ENCODE measurements at places on chromosomes 6 and 20.

DNA sequence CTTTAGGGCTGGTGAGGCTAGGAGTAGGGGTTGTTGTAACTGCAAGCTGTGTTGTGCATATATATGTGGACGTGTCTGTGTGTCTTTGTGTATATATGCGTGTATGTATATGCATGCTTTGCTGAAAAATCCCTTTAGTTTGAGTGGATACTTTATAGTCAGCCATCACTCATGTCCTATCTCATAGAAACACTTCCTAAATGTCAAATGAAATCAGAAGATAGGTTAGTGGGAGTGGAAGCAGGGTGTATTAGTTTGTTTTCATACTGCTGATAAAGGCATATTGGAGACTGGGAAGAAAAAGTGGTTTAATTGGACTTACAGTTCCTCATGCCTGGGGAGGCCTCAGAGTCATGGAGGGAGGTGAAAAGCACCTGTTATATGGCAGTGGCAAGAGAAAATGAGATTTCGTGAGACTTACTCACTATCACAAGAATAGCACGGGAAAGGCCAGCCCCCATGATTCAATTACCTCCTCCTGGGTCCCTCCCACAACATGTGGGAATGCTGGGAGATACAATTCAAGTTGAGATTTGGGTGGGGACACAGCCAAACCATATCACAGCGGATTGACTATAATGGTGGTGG lies 131.1 kb downstream of the JARID2 start:
- peaks cover 5% of the 10 kb centered on the region for H3K36me3 ChIP-seq
- H3K27ac ChIP-seq: no peak overlapping the region
- no peak overlapping the region for H3K4me3 ChIP-seq
- no peaks in the 10 kb centered on the region for H3K27me3 ChIP-seq
- no peak for DNase-seq
- H3K4me1 ChIP-seq: peaks cover 6% of the 10 kb centered on the region

DNA sequence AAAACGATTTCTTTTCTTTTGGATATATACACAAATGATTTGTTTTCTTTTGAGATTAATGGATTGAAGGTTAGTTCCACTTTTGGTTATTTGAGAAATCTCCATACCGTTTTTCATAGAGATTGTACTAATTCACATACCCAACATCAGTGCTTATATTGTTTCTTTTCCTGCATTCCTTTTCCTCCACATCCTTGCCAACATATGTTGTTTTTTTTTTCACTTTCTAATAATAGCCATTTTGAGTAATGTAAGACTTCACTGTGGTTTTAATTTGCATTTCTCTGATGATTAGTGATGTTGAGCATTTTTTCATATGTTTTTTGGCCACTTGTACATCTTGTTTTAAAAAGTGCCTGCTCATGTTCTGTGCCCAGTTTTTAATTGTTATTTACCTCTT lies 846.4 kb upstream of the EYS start:
- no peaks in the 10 kb centered on the region for H3K4me1 ChIP-seq
- no peak overlapping the region for H3K4me3 ChIP-seq
- H3K27me3 ChIP-seq: no peaks in the 10 kb centered on the region
- no peak overlapping the region for H3K27ac ChIP-seq
- no peaks in the 10 kb centered on the region for H3K36me3 ChIP-seq

DNA sequence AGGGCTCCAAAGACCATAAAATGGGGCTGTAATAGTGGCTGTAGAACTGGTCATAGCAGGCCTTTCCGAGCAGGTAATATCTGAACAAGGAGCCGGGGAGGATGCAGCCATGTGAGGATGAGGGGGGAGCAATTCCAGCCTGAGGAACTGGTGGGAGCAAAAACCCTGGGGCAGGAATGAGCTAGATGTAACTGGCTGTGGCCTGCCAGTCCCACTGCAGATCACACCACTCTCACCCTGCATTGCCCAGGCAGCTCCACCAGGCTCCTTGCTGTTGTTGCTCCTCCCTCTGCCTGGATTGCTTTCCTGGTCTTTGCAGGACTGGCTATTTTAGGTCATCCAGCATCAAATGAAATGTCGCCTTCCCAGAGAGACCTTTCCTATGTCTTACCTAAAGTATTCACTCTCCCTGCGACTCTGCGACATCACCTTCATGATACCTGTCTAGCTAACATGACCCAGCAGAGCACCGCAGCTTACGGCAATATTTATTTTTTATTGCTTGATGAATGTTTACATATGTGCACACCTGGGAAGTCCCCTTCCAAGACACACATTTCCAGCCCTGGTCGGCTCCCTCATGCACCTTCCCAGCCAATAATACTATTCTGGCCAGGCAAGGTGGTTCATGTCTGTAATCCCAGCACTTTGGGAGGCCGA lies 2.4 kb upstream of the ZFP64 start:
- H3K4me1 ChIP-seq: peaks cover 10% of the 10 kb centered on the region
- DNase-seq: no peak
- no peak overlapping the region for H3K4me3 ChIP-seq
- H3K27me3 ChIP-seq: no peaks in the 10 kb centered on the region
- H3K36me3 ChIP-seq: no peaks in the 10 kb centered on the region

DNA sequence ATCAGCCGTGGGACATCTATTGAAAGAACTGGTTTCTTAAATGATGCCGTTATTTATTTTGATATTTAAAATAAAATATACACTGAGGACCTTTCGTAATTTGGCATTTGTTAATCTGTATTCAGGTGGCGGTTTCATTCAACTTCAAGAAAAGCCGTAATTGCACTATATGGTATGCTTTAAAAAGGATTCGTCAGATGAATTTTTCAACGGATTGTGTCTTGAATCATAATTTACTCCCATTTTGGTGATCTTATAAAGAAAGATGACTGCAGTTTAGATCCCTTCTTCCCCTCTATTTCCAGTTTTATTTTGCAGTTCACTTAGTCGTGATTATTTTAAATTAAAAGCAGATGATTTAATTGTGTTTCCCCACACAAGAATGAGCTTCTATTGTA lies 761 bp downstream of the KLHL32 start:
- peaks cover 7% of the 10 kb centered on the region for H3K4me1 ChIP-seq
- H3K27me3 ChIP-seq: peaks cover 5% of the 10 kb centered on the region
- no peaks in the 10 kb centered on the region for H3K36me3 ChIP-seq
- H3K27ac ChIP-seq: peak overlapping the region; percentile 96

- no peak for DNase-seq
- peaks cover 7% of the 10 kb centered on the region for H3K4me1 ChIP-seq
- H3K27ac ChIP-seq: no peak overlapping the region
- no peak overlapping the region for H3K4me3 ChIP-seq
- peaks cover 6% of the 10 kb centered on the region for H3K36me3 ChIP-seq
- H3K27me3 ChIP-seq: peaks cover 3% of the 10 kb centered on the region
These were observed 1.1 kb upstream of the ASIP start for GRCh38 chr20:34240121-34240520.

Measured in progenitor cell of endocrine pancreas (in vitro differentiated cells).